ENCODE measurements at places on chromosomes 4 and X.
A peak's percentile ranks its signal among the peaks of the same experiment; 100 is the strongest.

- DNase-seq = no peak
These were observed 35.1 kb downstream of the RBM47 start for GRCh38 chr4:40594261-40595178.

DNA sequence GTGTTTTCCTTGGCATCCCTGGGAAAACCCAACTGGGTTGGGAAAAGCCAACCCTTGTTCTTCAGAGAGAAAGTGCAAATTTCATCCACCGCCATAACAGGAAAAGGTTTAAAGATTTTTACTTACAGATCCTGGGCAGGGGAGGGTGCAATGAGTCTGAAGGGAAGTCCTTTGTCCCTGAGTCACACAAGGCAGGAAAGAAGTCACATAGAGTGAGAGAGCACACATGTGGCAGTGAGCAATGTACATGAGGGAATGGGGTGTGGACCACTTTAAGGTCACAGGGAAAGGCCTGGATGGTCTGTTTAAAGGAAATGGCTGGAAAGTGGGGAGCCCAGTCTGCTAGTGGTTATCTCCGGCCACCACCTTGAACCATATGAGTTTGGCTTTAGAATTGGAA, 248.9 kb downstream of the HS3ST1 start:
- no peak for DNase-seq

DNA sequence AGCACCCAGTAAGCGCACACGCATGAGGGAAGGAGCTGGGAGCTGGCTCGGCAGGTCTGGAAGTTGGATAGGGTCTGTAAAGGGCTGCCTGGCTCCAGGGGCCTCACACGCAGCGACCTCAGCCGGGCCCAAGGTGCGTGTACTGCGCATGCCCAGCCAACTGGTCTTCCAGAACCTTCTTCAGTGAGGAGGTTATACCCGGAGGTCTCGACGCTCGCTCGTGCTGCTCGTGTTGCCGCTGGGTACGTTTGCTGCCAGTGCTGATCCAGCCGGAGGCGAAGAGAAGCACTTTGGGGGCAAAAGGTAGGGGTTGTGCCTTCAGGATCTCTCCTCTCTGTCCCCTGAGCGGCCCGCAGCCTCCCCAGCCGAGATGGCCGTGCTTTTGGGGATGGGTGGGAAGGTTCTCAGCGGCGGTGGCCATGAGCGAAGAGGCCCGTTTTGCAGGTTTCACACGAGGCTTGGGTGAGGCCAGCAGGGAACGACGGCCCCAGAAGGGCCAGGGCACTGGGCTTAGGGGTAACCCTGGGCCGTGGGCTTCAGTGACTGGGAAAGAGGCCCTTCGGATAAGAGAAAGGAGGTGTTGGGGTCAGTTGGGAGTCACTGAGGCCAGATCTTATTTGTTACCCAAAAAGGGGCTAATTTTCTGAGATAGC, 3.8 kb upstream of the CXCL9 start:
- no peak for DNase-seq

DNA sequence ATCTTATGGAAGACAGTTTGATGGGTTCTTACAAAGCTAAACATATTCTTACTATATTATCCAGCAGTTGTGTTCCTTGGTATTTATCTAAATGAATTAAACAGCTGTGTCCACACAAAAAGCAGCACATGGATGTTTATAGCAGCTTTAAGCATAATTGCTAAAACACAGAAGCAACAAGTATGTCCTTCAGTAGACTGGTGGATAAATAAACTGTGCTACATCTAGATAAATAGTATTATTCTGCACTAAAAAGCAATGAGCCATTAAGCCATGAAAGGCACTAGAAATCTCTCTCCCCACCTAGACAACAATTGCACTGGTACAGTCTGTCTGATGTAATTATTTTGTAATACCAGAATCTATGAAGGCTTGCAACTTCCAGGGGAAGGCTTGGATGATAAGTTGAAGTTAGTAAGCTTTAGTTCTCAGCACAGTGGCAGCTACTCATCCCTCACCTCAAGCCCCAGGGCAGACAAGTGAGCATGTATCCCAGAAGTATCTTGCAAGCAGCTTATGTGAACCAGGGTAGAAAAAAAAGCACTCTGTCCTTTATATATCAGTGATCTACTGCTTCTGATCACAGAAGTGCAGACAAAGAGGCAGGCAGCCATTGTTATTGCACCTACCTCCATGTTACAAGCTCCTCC, 36.9 kb downstream of the WDR17 start:
- no peak for DNase-seq

- no peak for DNase-seq
These were observed 23.0 kb upstream of the DHX15 start for GRCh38 chr4:24607334-24607733.

DNA sequence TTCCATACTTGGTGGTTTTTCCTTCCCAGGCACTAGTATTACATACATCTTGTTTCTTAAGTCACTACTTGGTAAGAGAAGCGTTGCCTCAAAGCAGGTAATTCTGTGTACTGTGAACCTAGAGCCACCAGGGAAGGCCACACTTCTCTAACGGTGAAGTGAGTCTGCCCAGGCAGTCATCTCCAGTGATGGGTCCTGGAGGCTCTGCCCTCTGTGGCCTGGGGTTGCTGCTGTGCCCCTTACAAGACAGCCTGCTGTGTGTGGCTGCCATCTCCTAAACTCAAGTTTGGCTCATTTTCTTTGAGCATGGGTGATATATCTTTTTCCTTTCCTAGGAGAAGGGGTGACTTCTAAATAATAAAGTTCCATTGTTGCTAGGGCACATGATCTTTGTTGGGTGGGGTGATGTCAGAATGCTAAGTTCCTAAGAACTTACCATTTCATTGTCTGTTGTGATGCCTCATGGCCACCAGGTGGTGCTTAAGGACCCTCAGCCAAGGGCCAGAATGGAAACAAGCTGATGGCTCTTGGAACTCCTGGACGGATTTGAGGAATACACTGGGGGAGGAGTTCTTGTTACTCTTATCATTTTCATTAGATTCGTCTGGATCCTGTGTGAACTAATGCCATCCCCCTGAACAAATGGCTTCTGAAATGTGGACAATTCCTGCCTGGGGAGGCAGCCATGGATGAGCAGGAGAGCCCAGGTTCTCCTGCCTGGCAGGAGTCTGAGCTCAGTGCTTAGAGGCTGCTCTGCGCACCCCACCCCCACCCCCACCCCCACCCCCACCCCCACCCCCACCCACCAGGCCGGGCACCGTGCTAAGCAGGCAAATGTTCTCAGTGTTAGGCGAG, 41.1 kb upstream of the WDR1 start:
- peak; percentile 12 for DNase-seq

DNA sequence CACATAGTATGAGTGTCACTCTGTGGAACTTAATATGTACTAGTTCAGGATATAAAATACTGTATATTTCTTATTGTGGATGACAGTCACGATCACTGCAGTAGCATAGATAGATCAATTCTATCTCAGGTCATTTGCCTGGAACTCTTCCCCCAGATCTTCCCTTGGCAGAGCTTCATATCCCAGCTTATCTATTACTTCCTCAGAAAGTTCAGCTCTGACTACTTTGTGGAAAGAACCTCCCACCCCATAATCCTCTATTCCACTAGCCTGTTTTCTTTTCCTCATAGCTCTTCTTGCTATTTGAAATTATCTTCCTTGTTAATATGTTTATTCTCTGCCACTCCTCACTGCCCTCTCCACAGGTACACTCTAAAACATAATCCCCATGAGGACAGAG, 10.9 kb downstream of the FAM241A start:
- no peak for DNase-seq

DNA sequence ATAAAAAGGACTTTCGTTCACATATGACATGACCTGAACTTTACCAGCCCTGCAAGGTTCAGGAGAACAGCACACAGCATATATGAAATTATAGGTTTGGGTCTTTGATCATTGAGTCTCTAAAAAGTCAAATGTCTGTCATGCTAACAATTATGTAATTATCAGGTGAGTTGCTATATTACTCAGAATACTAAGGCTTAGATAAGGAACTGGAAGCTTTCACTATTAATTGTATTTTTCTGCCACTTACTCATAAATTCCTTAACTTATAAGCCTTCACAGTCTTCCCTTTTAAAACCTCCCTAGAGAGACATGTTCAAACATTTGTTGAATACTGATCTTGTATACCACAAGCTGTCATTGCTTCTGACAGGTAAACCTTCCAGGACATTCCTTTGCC, 292.8 kb upstream of the MAGEB2 start:
- no peak for DNase-seq

- DNase-seq = no peak
These were observed 37.1 kb downstream of the LGI2 start for GRCh38 chr4:24993551-24994080.

Data from central memory CD4-positive, alpha-beta T cell (primary cell).